ENCODE measurements at places on chromosomes 2 and 18.

DNA sequence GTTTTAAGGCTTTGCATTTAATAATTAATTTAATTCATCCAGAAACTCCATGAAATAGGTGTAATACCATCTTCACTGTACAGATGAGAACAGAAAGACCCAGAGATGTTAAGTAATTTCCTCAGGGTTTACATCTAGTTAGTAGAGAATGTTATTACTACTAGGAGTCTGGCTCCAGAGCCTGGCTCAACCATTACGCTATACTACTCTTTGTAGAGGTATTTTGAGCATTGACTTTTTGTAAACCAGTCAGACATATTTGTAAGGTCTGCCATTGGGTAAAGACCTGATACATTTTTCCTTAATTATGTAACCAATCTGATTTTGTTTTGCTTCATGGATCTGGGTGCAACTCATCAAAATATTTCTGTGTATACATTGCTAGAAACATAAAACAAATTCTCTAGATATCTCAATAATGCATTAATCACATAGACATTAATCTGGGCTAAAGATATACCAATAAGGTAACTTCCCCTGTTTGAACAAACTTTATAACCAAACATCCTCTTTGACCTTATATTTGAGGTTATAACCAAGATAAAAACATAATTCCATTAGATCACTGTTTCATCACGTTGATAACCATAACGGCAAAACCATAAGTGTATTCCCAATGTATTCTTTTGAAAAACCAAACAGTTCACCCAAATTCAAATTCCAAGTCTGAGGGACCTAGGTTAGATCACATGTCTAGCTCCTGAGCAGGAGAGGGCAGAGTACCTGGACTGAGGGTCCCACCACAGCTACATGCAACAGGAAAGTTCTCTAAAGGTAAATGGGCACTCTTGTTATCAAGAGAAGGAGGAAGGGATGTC is 135.0 kb downstream of the IKZF2 start:
- no peak for DNase-seq

- DNase-seq = no peak
Observed at GRCh38 chr2:179695486-179695885, 165.9 kb downstream of the ZNF385B start.

DNA sequence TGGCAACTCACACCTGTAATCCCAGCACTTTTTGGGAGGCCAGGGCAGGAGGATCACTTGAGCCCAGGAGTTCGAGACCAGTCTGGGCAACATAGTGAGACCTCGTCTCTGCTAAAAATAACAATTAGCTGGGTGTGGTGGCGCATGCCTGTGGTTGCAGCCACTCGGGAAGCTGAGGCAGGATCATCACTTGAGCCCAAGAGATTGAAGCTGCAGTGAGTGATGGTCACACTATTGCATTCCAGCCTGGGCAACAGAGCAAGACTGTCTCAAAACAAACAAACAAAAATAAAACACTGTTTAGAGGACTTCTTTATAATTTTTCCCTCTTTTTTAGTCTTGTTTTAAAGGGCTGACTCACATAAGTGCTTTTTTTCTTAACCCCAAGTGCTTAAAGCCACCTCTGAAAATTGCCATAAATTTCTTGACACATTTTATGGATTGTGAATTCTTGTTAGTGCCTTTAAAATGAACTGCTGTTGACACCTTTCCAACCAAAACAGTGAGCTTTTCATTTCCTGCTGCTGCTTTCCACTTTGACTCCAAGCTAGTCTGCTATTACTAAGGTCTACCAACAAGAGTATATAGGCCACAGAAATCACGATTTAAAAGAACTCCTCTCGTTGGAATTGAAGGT is 41.7 kb downstream of the CYP20A1 start:
- no peak for DNase-seq

- DNase-seq = no peak
Observed at GRCh38 chr18:5500158-5500939, 43.4 kb downstream of the EPB41L3 start.

Data from bronchial epithelial cell (primary cell).